Ecto neural progenitor cell (in vitro differentiated cells): ENCODE measurements at places on chromosomes 16 and 17.

GRCh38 chr16:17476414-17477259 lies 5.9 kb upstream of the XYLT1 start:
- peak; percentile 66 for DNase-seq

DNA sequence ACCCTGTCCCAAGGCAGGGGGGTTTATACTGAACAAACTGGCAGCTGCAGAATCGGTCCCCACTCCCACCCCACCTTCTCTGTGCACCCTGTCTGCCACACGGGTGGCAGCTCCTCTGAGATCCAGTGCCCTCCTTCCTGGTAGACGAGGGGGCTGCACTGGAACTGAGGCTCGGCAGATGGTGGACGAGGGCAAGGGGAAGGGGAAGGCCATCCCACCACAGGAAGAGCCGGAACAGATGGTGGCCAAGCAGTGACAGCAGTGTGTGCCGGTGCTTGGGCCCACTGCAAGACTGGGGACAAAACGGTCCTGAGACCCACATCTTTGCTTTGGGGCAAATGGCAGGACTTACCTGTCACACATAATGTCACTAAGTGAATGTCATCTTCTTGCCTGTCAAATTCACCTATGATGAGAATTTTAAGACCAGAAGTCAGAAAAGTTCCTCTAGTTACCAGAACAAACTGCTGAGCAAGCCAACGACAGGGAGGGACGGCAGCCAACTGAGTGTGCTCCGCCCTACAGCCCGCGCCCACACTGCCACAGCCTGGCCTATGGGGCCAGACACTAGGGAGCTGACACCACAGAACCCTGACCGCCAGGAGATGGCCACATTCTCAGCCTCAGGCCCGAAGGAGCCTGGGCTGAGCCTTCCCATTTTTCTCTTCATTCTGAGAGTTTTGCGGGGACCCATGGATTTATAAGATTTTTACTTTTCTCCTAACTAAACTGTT lies 14.4 kb downstream of the NTAN1 start:
- no peak for DNase-seq

DNA sequence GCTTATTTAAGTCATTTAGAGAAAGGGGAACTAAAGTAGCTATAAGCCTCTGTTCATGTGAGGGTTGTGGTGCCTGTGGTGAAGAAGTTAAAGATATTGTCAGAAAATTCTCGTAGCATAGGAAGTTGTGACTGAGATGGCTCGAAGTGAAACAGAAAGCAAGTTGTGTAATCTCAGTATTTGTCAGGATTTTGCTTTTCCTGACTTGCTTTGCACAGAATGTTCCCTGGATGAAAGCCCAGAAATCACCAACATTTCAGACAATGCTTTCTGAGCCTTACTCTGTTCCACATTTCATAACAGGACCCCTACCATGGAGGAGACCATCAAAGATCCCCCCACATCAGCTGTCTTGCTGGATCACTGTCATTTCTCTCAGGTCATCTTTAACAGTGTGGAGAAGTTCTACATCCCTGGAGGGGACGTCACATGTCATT lies 10.6 kb downstream of the CALCOCO2 start:
- no peak for DNase-seq

- peak; percentile 86 for DNase-seq
These were observed at the start of gene STX1B for GRCh38 chr16:31010585-31011325. STX1B (minus strand) TSS chr16:31010638; CDS start chr16:31010396, 242 bp downstream.

GRCh38 chr17:42706732-42707131 lies 24.4 kb downstream of the CNTNAP1 start:
- DNase-seq, result no peak

DNA sequence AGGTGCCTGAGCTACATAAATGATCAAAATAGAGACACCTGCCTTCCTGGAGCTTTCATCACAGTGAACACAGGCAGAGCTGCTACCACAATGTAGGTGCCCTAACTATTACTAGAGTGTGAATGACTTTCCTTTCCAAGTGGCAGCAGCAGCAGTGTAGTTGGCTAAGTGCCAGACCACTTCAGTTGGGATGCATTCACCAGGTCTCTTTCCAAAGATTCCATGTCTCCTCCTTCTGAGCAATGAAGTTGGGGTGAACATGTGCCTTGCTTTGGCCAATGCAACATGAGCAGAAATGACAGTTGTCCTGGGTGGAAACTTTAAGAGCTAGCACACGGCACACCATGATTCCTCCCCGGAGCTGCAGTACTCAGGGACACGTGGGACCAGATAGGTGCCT lies 23.3 kb upstream of the CACNG4 start:
- no peak for DNase-seq

DNA sequence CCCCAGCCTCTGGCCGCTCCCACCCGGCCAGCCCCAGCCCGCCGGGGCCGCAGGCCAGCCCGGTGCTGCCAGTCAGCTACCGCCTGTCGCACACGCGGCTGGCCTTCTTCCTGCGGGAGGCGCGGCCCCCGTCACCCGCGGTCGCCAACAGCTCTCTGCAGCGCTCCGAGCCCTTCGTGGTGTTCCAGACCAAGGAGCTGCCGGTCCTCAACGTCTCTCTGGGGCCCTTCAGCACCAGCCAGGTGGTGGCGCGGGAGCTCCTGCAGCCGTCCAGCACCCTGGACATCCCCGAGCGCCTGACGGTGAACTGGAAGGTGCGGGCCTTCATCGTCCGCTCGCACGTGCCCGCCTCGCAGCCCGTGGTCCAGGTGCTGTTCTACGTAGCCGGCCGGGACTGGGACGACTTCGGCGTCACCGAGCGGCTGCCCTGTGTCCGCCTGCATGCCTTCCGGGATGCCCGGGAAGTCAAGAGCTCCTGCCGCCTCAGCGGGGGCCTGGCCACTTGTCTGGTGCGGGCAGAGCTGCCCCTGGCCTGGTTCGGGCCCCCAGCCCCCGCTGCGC lies 46.8 kb downstream of the TMEM132E start:
- DNase-seq, result no peak

- DNase-seq, result no peak
These were observed 144.5 kb downstream of the MAF start for GRCh38 chr16:79456036-79456435.

- DNase-seq, result no peak
These were observed 12.3 kb upstream of the CDH1 start for GRCh38 chr16:68724797-68725196.

- no peak for DNase-seq
These were observed 166.4 kb downstream of the CEP112 start for GRCh38 chr17:66025551-66025950.

DNA sequence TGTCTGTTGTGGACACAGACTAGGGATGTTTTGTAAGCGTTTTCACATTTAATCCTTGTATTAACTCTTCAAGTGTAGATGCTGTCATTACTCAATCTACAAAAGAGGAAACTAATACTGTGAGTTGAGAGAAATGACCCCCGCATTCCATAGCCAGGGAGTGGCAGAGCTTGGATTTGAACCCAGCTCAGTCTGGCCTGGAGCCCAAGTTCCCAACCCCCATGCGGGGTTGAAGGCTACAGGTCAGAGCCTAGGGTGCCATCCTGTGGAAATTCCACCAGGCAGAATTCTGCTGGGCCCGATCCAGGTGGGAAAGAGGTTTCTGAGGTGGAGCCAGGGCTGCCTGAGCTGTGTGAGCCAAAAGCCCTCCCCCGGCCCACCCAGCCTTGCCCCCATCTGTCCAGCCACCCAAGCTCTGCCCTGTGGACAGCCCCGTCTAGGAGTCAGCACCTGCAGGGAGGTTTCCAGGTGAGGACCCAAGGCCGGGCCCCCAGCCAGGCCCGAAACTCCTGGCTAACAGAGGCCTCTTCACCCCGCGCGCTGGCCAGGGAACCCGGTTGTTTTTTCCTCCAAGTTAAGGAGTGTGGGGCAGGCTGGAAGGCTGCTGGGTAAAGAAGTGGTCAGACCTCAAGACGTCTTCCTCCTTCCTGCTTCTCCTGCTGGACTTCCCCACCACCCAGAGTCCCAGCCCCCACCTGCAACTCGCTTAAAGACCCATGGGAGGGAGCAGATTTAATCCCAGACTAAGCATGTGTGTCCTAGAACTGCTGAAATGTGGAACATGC lies 5.7 kb downstream of the MMP15 start:
- no peak for DNase-seq

DNA sequence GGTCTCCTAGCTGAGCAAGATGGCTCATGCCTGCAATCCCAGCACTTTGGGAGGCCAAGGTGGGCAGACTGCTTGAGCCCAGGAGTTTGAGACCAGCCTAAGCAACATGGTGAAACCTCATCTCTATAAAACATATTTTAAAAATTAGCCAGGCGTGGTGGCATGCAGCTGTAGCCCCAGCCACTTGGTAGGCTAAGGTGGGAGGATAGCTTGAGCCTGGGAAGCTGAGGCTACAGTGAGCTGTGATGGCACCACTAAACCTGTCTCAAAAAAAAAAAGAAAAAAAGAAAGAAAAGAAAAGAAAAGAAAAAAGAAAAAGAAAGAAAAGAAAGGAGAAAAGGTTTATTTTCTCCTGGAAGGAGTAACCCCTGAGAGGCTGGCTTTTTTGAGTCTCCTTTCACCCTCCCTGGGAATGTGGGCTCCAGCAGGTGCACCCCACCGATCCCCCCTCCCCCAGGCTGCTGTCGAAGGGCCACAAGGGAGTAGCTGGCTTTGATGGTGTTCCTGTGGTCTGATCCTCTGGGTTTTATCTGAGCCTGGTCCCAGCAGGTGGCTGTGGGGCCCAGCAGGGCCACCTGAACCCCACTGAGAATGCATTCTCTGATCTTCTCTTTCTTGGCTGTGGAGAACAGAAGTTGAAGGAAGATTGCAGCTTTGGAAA lies 29.9 kb upstream of the TNRC6C start:
- DNase-seq, result no peak

DNA sequence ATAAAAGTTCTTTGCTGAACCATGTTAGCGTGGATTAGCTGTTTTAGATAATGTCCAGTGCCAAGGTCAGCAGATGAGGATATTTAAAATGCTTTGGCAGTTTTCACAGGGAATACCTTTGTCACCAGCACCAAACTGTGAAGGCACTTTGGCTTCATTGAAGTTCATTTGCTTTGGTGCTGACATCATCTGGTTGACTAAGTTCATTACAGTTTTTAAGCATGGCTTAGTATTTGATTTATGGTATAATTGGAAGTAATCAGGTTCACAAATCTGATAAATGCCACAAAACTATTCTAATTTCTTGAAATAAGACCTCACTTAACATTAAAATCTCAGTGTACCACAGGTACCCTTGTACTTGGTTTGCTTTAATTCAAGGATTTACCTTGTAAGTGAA lies 4.3 kb downstream of the GID4 start:
- DNase-seq, result no peak

DNA sequence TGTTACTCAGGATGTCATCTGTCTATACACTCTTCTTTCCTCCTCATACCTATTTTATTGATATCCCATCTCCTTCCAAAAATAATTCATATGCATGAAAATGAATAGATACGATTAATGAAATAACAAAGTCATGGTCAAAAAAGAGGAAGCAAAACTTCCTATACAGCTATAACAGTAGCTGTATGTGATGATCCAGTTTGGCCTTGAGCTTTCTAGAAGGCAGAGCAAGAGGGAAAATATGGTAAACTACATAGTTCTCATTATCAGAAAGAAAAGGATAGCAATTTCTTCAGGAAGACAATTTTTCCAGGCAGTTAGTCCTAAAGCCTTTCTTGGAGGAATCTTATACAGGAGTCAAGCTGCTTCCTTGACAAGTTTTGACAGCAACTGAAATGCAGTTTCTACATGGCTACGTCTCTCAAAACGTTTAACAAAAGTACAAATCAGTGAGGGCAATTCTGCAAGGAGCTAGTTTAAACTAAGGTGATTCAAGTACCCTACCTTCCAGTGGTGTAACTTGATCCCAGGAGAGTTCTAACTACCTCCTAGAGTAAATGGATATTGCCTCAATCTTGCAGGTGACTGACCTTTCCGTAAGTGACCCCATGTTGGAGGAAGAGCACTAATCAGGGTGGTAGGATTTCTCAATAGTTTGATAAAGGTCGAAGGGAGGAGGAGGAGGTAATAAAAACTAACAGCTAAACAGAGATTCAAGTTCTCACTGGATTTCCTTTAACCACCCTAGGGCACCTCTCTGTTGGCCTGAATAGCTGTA lies 1.0 kb downstream of the SPAG5 start:
- no peak for DNase-seq

- no peak for DNase-seq
These were observed 9.6 kb downstream of the CDC42EP4 start for GRCh38 chr17:73302189-73302588.

DNA sequence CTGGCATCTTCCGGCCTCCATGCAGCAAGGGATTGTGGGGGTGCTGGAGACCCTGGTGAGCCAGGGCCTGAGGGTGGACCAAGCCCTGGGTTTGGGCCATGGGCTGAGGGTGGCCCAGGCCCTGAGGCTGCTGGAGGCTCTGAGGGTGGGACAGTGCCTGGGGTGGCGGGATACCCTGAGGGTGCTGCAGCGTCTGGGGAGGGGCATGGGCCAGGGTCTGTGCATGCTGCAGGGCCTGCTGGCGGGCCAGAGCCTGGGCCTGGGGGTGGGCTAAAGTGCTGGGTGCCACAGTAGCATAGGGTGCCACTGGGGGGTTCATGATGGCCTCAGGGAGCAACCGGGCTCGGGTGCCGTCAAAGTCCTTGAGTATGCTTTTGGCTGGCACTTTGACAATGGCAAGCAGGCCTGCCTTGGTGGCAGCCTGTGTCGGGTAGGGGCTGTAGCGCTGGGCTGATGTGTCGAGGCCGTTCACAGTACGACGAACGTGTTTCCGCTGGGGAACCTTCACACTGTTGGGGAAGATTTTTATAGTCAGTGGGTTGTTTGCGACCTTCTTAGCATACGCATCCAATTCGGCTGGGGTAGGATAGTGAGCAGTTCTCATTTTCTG lies 15.6 kb downstream of the TRAF4 start:
- no peak for DNase-seq

GRCh38 chr16:54026456-54026855 lies 260.1 kb downstream of the IRX3 start:
- DNase-seq, result no peak

DNA sequence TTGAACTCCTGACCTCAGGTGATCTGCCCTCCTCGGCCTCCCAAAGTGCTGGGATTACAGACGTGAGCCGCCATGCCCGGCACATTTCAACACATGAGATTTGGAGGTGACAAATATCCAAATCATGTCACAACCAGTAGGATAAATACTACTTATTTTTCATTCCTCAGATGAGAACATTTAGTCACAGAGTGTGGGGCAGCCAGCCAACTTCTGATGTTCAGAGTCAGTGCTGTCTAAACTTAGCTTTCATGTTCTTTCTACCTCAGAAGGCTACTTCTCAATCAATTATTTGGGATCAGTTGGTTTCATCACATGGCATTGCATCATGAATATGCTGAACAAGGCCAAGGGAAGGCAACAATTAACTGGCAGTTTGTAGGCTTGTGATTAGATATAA lies 134.5 kb downstream of the CDH13 start:
- DNase-seq, result no peak

DNA sequence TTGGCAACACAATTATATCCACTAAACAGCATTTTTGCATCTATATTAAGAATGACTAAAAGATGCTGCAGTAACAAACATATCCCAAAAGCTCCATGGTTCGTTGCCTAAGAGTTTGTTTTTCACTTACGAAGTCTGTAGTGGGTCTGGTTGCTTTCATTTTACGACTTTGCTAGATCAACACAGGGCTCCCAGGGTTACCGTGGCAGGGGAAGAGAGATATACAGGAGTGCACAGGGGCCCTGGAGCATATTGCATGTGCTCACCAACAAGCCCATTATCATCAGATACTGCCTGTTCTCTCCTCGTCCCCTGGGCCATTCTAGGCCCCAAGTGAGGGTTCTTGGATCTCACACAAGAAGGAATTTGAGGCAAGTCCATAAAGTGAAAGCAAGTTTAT lies 3.1 kb upstream of the MMP2 start:
- no peak for DNase-seq

- no peak for DNase-seq
These were observed 51.6 kb downstream of the PRMT7 start for GRCh38 chr16:68362262-68362913.

- DNase-seq, result no peak
These were observed 112.2 kb downstream of the CMIP start for GRCh38 chr16:81556715-81557284.
